ENCODE measurements at places on chromosomes 16 and 17.

DNA sequence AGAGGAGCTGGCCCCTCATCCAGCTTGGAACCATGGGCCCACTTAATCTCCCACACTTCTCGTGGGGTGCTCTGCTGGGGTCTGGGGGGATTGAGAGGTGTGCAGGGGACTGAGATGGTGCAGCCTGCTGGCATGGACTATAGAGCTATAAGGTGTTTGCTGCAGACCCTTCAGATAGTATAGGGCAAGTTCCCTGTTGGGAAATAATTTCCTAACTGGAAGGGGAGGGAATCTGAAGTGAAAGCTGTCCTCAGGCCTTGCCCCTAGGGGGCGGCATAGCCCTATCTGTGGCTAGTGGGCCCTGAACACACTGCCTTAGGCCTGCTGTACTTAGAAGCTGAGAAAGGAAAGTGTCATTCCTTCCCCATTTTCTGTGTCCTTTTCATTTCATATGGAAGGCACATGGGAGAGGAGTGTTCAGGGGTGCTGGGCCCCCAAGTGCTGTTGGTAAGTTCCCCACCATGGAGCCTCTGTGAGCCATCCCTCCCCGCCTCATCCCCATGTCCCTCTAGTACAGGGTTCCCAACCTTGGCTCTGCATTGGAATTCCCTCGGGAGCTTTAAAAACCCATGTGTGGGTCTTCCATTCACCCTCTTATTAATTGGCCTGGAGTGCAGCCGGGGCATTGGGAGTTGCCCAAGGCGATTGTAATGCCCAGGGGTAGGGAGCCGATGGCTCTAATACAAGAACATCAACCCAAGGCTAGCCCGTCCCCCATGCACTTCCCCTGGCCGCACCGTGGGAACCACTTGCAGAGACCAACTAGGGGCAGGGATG is 19.7 kb downstream of the GOSR2 start:
- no peak for DNase-seq

DNA sequence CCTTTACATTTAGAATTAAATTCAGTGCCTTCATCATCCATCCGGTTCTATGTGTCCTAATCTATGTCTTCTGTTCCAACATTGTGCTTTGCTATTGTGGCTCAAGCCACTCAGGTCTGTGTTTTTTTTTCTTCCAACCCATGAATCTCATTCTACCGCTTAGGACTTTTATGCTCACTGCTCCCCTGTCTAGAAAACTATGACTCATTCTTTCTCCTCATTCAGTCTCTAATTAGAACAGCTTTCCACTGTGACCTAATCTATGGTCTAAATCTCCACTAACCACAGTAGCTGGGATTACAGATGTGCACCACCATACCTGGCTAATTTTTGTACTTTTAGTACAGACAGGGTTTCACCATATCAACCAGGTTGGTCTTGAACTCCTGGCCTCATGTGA is 418.7 kb downstream of the KCNJ2 start:
- no peak for DNase-seq

DNA sequence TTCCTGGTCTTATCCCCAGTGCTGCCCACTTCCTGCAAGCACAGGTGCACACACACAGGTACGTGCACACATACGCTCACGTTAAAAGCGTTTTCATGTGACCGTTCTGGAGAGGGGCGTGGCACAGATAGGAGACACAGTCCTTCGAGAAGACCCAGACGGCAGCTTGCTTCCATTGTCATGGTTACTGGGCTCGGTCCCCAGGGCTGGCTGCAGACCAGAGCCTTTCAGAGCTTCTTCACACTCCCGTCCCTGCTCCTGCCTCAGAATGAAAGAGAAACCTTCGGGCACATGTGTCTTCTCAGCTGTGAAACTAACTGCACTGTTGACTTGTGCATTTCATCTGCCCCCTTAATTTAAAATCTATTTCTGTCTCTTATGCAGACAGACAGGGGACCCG is 154.2 kb downstream of the PITPNC1 start:
- no peak for DNase-seq

DNA sequence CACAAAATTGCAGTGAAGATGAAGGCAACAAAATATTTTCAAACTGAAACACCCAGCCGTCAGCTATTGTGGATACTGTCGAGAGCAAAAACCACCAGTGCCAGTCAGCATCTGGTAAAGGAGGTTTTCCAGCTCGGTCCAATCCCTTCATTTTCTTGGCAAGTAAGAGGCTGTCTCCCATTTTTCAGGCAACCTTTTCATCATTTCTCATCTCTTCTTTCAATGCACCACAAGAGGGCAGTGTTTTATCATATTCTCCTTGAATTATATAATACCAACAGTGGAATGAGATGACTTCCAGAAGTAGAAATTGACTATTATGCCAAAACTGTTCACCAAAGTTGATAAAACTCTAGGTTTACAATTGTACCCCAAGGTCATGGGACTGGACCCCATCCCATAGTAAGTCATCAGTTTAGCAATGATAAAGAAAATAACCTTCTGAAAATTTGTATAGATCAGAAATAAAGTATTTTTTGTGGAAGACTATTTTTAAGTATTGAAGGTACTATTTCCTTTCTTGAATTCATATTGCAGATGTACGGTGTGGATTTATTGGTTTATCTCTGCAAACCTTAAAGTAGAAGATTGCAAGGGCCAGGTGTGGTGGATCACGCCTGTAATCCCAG is 16.8 kb downstream of the NQO1 start:
- DNase-seq = no peak

DNA sequence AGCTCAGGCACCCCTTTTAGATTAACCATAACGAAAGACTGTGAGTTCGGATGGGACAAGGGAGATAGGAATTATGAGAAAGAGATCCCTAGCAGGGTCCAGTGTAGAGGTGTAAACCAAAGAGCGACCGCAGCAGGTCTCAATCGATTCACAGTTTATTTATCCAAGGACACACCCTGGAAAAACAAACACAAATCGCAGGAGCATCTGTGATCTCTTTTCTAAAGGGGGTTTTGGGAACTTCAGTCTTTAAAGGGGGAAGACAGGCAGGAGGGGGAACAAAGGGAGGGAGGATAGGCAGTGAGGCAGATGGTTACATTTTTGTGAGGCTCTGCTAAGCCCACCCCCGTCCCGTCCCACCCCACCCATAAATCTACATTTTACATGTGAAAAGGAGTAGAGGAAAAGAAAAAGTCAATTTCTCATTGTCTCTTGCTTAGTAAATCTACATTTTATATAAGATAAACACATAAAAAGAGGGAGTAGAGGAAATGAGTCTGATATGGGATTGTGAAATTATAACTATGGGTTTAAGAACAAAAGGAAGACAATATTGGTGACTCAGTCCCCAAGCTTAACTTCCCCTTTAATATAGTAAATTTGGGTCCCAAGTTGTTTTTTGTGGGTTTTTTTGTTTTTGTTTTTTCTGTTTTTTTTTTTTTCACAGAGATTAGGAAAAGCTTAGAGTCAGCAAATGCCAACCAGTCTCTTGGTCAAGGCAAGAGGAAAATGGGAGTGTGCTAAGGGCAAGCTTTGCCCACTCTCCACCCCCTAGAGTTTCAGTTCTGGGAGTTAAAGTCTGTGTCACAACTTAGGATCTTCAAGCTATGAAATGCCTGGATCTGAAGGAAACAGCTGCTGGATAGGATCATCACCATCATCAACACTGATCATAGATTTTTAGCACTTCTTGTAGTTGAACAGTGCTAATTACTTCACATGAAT is 160.9 kb upstream of the CDH5 start:
- no peak for DNase-seq

DNA sequence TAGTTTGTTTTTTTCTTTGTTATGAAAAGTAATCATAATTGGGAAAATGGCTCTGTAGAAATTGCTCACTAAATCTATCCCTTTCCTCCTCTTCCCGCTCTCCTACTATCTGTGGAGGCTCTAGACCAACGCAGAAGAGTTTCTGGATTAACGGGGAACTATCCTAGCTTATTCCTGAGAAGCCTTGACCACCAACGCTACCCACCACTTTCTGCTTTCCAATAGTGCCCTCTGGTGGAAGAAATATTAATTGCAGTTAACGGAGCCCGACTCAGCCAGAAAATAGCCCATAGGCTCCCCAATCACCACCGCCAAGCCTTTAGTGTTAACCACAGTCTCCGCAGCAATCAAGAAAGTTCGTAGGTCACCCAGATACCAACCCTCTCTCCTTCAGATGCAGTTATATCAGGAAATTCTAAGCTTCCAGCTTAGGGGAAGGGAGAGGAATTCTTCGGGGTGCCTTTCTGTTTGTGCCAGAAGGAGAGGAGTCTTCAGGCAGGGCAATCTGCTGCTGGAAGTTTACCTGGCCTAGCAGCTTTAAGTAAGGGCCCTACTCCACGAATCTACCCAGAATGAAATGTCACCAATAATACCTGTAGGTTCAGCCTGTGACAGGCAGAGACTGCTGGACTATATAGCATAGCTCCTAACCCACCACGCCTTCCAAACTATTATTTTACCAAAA is 23.0 kb upstream of the NSRP1 start:
- no peak for DNase-seq

- DNase-seq = no peak
Observed at GRCh38 chr16:82728901-82729300, 102.1 kb downstream of the CDH13 start.

DNA sequence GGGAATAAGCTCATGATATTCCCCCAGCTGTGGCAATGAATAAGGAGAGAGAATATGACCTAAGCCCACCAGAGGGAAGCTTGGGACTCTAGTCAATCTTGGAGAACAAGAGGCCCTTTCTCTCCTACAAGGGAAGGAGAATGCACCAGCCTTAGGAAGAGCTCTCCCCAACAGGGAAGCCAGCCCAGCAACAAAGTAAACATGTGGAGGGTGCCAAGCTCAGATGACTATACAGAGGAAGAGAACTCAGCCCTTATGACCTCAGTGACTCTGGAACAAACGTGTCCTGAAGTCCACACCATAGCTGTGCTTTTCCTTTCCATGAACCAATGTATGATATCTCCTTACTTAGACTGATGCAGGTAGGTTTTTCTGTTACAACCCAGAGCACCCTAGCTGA is 219.7 kb downstream of the GSG1L start:
- DNase-seq = no peak

- DNase-seq = no peak
Observed at GRCh38 chr17:78040440-78041385, 82.2 kb downstream of the TNRC6C start.

DNA sequence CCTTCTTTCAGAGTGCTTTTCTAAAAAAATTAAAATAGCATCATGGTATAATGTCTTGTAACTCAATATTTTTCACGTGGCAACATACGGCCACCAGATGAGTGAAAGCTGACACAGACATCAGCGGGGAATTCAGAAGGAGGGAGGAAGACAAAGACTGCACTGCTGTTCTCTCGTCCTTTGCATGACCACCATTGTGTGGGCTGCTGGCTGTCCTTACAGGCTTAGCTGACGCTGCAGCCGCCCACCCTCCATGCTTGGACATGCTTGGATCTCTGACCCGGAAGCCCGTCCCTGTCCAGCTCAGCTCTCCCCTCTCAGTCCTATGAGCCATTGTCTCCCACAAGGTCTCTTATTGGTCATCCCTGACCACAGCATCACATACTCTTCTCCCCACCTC is 11.4 kb upstream of the MLYCD start:
- DNase-seq = no peak

DNA sequence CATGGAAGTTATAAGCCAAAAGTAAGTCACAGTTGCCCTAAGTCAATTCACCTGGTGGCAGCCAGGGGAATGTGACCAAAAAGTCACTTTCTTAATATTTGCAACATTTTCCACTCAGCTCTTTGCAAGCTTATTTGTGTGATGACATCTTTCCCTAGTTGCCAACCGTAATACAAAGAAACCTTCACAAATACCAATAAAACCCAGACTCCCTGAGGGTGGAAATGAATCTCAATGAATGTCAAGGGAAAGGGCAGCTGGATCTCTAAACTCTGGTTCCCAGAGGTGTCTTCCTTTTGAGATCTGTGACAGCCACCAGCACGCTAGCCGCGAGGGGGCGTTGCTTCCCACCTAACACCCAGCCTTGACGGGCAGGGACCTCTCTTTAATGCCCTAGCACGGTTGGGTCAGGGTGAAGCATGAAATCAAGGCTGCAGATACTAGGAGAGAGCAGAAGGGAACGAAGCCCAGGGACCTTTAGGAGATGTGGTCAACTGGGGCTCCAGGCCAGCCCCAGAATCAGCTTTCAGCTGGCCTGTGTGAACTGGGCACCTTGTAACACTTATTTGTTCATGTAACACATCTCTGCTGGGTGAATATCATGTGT is 82.2 kb downstream of the CMC2 start:
- no peak for DNase-seq

GRCh38 chr16:1125471-1125870 is 27.4 kb upstream of the CACNA1H start:
- no peak for DNase-seq

- DNase-seq = no peak
Observed at GRCh38 chr16:49931916-49932315, 76.0 kb upstream of the ZNF423 start.

GRCh38 chr16:68275611-68276191 is 11.4 kb downstream of the SLC7A6 start:
- DNase-seq = no peak

- DNase-seq = no peak
Observed at GRCh38 chr17:62805234-62805633, 2.9 kb downstream of the MARCHF10 start.

DNA sequence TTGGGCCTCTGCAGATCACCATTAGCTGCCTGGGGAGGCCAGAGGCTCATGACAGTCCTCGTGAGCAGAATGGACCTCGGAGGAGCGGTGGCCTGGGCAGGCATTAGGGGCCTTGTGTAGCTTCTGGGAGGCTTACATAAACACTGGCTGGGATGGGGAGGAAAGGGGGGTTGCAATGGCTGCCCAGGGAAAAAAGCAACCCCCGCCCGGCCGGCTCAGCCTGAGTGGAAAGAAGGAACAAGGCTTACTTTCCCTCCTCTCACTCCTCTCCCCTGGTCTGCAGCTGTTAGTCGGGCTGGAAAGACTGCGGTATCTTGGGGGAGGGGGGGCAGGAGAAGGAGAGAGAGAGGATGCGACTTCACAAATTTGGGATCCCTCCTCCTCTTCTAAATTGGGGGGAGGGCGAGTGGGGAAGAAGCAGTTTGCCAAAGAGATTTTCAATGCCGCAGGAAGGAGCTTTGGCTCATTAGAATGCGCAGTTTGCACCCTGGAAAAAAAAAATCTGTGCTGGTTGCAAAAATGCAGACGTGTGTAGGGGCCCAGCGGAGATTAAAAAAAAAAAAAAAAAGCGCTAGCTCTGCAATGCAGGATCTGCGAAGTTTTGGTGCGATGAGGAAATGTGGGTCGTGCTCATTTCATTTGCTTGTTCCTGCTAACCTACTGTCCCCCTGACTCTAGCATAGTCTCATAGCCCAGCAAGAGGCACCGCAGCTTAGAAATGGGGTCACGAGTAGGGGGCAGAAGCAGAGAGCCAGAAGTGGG is 6.6 kb upstream of the NR1D1 start:
- DNase-seq = no peak

DNA sequence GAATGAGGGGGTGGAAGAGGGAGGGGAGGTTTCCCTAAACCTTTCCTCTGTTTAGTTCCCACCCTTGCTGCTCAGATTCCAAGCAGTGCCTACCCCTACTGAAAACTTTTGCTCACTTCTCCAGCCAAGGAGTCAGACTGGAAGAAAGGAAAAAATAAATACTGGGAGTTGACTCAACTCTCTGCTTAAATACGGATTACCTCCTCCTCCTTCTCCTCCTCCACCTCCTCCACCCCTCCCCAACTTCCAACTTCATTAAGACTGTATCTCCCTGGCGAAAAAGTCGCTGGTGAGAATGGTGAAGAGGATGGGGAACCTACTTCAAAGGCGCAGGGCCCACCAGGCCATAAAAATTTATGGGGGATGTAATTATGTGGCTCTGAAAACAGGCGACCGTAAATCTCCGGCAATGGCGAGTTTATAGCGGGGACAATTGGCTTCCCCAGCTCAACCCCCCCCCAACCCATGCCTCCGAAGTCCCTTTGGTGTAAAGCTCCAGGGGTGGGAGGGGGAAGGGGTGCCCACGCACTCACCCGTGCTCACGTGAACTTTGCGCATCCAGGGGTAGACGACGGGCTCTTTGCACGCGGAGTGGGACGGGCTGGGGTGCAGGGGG is 712 bp downstream of the HOXB4 start:
- no peak for DNase-seq

Measured in GOT3 (cell line).